ENCODE measurements at places on chromosomes 3 and 15.

- no peak for DNase-seq
Observed at GRCh38 chr3:149736175-149736952, 15.9 kb downstream of the COMMD2 start.

DNA sequence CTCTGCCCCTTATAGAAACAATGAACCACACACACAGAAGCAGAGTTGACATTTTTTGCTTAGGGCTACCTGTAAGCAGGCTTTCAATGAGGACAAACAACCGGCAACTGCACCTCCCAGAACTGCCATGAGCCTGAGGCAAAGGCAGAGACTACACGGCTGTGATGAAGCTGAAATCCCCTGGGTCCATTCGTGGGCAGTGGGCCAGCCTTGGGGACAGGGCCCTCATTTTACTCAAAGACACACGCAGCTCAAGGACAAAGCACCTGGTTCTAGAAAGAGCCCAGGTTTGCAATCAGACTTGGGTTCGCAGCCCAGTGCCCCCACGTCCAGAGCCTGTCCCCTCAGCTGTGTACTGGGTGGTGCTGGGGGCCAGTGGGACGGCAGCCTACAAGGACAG, 17.9 kb downstream of the FAM174B start:
- DNase-seq = no peak

DNA sequence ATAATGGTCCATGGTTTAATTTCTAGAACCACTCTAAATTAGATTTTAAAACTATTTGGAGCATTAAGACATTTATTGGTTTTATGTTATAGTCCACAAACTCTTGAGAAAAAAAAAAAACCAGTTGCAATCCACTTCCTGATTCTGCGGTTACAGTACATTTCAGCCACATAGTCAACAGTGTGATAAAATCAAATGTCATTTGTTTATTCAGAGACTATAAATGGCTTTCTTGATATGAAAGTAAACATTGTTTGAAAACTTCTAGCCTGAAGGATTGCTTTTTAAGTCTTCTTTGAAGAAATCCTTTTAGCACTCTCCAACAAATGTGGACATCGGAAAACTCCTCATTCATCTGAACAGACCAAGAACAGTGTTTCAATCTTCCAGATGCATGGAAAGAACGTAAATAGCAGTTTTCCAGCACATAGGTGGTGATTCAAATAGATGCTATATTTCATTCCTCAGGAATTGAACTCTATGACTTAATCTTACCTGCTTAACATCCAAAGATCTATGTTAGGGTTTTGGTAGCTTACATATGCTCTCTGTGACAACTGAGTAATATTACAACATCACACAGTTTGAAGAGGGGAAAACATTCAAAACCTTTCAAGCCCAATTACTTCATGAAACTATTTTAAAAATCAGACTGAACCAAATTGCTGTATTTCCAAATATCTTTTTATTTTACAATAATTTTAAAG, 87.8 kb upstream of the UBE2E2 start:
- no peak for DNase-seq

DNA sequence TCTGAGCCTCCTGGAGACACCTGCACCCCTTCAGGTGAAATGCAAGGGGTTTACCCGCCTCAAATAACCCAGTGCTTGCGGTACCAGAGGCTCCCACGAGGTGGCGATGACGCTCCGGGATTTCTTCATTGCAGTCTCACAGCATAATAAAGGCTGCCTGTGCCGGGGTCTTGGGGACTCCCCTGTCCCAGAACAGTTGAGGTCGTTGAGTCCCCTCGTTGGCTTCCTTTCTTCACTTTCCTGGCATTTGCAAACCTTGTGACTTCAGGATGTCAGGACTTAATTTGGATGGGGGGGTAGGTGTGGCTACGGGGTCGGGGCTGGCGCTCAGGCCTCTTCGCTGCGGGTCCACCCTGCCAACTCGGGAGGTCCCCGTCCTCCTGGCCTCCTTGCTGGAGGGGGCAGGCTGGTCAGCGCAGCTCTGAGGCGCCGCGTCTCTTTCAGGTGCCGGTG, 1.3 kb downstream of the GNAT1 start:
- peak; percentile 86 for DNase-seq

Data from CD4-positive, alpha-beta T cell treated with Interleukin-1 beta for 1 hour (primary cell).